Suppressor macrophage treated with lipopolysaccharide for 1 hour (primary cell): ENCODE measurements at places on chromosomes 1 and 21.

- DNase-seq, result no peak
These were observed 1.4 kb downstream of the EFNA4 start for GRCh38 chr1:155064832-155065429.

DNA sequence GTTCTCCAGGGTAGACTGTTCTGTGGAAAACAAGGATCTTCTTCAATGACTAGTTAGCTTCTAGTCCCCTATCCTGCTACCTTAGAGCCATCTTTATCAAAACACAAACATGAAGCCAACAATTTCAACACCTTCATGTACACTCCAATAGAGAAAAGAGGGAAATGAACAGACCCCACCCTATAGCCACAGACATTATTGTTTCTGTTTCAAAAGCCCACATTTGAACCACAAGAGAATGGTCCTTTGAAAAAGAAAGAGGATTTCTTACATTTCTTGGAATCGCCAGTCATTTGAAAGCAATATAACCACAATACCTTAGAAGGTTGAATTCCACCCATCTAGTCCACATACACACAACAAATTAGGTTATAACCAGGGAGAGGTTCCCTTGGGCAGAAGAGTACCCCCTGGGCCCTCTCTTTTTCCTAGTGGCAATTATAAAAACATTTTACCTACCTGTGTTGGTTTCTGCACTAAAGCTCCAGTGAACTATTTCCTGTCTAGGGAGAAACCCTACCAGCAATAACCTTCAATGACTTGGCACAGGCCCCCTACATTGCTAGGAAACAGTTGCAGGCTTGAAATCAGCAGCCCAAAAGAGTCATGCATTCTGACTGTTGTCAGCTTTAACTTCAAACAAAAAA lies 2.7 kb upstream of the LPGAT1 start:
- no peak for DNase-seq

GRCh38 chr1:52530563-52531144 lies 22.2 kb downstream of the TUT4 start:
- no peak for DNase-seq

GRCh38 chr1:182860658-182861057 lies 21.5 kb downstream of the DHX9 start:
- DNase-seq, result no peak

DNA sequence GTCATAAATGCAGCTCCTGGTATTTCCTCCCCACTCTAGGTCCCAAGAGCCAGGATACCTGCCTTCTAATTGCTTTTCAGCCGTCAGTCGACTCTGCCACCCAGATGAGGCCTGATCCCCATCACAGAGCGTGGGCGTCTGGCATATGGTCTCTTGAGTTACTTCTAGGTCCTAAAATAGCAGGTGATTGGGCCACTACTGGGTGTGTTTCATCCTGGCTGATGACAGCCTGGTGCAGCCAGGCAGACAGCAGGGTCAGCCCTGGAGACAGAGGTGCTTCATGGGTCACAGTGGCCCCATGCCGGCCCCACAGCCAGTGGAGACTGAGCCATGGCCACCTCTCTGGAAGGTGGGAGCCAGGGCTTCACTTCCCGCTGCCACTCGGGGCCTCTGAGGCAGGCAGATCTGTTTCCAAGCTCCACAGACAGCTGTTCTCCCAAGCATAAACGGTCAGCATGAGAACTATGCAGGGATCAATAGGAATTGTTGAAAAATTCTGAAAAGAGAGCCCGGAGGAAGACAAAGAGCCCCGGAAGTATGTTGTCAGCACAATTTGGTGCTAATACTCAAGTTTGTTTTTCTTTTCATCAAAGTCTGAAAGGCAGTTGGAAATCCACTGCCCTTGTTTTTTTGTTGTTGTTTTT lies 83.0 kb downstream of the MAN1C1 start:
- DNase-seq, result no peak

- no peak for DNase-seq
These were observed 1093.5 kb downstream of the PLA2G4A start for GRCh38 chr1:187922255-187922654.

DNA sequence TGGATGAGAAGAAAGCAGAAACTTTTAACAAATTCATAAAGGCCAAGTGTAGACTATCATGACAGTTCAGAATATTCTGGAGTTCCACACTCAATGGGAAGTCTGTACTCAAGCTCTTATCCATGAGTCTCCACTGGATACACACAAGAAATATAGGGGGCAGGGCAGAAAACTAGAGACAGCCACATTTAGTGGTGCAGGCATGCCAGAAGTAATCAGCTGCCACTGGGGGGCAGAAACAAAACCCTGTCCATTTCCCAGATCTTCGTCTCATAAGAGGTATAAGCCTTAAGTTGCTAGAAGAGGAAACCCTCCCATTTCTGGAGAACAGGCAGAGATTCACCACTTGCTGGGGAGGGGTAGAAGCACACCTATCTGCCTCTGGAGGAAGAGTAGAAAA lies 166.8 kb upstream of the GALNT2 start:
- DNase-seq, result no peak

DNA sequence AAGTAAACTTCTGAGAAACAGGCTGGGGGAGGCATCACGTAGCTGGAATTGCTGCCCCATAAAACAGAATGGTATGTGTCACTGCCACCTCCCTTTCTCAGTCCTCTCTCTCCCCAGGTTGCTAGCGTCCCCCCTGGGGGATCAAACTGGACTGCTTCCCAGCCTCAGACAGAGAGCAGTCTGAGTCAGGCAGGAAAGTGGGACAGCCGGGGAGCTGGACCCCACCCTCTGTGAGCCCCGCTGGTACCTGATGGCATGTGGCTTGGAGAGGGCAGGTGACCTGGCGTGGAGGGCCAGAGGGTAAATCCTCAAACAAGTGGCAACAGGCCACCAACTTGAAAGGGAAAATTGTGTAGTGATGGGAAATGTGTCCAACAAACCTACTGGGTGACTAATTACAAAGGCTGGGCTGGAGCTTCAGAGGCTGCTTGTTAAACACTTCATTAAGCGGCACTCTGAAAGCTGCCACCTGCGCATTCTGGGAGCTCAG lies 1.0 kb upstream of the SFN start:
- DNase-seq, result no peak

- DNase-seq, result no peak
These were observed 1.5 kb downstream of the OR14A2 start for GRCh38 chr1:247746391-247746935.

DNA sequence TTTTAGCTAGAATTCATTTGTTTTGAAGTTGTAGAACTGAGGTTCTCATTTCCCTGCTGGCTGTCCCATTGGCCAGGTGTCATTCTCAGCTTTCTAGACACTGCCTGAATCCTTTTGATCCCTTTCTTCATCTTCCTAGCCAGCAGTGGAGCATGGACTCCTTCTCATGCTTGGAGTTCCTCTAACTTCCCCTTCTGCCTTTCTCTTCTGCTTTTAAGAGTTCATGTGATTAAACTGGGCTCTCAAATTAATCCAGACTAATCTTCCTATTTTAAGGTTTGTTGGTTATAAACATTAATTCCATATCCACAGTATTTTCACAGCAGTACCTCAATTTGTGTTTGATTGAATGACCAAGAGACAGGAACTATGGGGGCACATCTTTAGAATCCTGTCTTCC lies 52.3 kb downstream of the ADAMTS5 start:
- no peak for DNase-seq

GRCh38 chr1:180881806-180882509 lies 30.7 kb upstream of the KIAA1614 start:
- DNase-seq, result peak; percentile 69

GRCh38 chr1:216183007-216183406 lies 240.2 kb downstream of the USH2A start:
- DNase-seq, result no peak
